ENCODE measurements at places on chromosomes 2 and 18.
A peak's percentile ranks its signal among the peaks of the same experiment; 100 is the strongest.

GRCh38 chr2:233209533-233210171, 41.8 kb upstream of the ATG16L1 start:
- peak; percentile 71 for DNase-seq

GRCh38 chr2:126909781-126910180, 11.1 kb downstream of the TEX51 start:
- no peak for DNase-seq

DNA sequence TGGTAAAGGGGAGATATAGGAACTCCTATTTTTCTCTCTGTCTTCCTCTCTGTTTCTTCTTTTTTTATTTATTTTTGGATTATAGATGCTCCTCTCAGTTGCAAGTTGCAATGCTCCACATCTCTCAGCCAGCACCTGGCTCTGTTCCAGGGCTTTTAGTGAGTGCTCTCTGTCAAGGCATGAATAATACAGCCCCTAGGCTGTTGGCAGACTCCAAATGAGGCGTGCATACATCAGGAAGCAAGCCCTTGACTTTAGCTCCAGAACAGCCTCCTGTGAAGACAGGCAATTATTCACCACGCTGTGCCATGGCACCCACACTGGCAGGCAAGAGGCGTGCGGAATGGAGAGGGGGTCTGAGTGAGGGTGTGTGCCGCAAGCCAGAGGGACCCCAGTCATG, 228.1 kb upstream of the PXDN start:
- DNase-seq = peak; percentile 90

- peak; percentile 49 for DNase-seq
Measured at GRCh38 chr18:12233378-12233777, 20.8 kb upstream of the CIDEA start.
